ENCODE measurements at places on chromosomes 4 and X.

- DNase-seq: no peak
These were observed 108.3 kb downstream of the TENM3 start for GRCh38 chr4:182351485-182351884.

DNA sequence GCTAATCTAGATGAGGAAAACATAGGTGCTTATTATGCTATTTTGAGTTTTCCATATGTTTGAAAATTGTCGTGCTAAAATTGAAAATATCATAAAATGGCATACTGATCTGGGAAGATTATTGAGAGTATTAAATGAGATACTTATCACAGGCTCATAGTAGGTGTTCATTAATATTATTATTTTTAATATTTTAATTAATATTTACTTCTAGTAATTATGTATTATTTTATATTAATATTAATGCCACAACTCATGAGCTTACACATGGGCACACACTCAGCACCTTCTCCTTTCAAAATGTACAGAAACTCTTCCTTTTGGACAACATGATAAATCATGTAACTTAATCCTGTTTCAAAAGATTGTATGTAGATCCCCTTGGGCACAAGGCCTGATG, 223.6 kb downstream of the RAB28 start:
- no peak for DNase-seq

DNA sequence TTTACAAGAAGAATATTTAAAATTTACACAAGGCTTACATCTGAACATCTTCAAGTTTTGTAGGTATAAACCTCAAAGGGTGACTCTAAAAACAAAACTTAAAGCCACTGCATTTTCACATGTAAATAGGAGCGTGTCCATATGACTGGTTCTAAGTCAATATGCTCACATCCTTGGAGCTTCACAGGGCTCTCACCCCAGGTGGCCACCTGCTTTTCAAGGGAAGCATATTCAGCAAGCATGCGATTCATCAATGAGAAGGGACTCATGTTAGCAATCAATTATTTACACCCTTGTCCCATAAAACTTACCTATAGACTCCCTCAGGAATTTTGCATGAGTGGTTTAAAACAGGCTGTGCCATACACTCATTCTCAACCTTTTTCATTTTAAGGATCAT, 17.8 kb upstream of the KLHL34 start:
- DNase-seq: no peak

DNA sequence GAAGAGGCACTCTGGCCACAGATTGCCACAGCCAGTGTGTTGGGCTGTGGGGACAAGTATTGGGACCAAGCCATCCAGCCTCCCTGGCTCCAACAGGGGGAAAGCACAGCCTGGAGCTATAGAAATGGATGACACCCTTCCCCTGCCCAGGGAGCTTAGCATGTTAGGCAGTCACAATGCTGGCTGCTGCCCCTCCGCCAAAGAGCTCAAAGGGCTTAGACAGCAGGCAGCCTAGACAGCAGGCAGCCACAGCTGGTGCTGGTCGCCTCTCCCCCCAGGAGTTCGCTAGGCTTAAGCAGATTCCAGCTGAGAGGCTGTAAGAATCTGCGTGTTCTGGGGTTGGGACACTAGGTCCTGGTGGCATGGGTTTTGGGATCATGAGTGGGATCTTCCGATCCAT, 94.5 kb upstream of the MXRA5 start:
- DNase-seq: no peak

GRCh38 chr4:173171098-173171497, 2.5 kb downstream of the GALNT7 start:
- no peak for DNase-seq

DNA sequence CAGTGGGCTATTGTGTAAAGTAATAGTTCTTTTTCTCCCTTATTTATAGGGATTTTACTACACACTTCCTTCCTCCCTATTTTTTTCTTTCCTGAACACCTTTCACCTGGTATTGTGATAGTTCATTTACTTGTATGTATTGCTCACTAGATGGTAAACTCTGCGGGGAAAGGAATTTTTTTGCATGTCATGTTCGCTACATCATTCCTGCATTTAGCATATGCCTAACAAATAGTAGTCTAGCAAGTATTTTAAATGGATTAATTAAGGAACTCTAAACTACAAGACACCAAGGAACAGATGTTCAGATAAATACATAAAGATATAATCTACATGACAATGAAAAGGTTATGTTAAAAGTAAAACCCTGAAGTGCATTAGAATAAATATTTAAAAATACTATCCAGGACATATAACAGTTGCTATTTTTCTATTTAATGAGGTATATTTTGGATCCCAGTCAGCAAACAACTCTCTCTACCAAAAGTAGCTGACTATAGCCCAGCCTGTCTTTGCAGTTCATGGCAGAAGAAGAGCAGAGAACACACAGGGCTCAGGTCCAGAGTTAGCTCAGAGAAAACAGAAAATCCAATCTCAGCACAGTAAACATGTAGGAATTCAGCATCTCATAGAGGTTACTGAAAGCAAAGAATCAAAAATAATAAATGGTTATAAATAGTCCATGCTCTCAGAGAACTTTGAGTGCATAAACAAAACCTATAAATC, 87.8 kb downstream of the PACRGL start:
- DNase-seq: no peak

DNA sequence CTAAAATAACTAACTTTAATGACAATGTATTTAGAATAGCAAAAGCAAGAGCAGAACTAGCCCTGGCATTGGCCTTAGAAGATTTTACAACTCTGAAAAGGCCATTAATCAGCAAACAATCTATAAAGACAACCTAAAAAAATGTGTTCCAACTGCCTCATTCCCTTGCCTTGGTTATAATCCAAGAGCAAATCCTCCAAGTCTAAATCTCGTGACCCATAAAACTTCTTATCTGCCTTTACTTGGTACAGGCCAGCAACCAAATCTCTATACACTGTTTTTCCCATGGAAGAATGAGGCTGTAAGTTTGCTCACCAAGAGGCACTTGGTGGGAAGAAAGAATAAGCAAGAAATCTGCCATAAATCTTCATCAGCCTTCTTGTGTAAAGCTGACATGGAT, 175.3 kb upstream of the MID1 start:
- DNase-seq: no peak

GRCh38 chr4:73329300-73329699, 70.7 kb upstream of the ANKRD17 start:
- DNase-seq: no peak

DNA sequence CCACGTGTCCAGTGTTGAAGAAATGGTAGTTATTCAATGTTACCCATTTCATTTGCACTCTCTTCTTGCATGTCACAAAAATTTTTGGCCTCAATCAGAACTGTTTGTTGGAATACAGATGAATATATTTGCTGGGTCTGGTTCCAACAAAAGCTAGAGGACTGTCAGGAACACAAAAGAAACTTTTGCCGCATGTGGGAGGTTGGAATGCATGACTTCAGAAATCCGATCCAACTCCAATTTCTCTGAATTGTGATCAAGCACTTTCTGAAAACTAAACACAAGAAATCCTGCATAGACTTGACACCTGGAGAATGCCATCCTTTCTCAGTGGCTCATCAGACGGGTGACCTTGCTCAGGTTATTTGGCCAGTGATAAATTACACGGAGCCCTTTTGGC, 15.4 kb downstream of the SETD7 start:
- no peak for DNase-seq

All from stimulated activated CD8-positive, alpha-beta memory T cell treated with anti-CD3 and anti-CD28 coated beads, Interleukin-15, amount 100 ng/mL, for 48 hours (primary cell).